ENCODE measurements at places on chromosomes 3 and 15.
A peak's percentile ranks its signal among the peaks of the same experiment; 100 is the strongest.

DNA sequence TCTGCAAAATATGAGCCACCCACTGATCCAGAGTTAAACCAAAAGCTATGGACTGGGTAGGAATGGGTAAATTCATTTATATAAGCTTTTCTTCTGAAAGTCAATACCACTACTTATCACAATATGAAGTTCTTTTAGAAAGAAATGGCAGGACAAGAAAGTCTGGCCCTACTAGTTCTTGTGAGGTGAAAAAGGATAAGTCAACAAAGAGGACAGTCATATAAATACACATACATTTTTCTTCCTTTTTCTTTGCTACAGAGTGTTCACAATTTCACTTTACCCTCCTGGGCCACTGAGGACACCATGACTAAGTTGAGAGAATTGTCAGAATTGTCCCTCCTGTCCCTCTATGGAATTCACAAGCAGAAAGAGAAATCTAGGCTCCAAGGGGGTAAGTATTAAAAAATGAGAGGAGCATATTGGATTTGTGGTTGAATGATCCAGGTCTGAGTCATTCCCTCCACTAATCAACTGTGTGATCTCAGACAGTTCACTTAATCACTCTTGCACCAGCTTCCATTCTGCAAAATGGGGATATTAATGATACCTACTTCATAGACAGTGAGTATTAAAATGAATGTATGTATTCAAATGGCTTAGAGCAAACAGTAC lies 27.6 kb downstream of the ACP3 start:
- DNase-seq: no peak

GRCh38 chr3:14602006-14602803 lies 49.4 kb upstream of the CCDC174 start:
- DNase-seq: no peak

- no peak for DNase-seq
Observed at GRCh38 chr3:14236902-14237301, 58.3 kb downstream of the LSM3 start.

GRCh38 chr3:67557848-67558355 lies 96.5 kb downstream of the SUCLG2 start:
- DNase-seq: no peak

GRCh38 chr15:44490622-44491021 lies 46.3 kb upstream of the EIF3J start:
- DNase-seq: no peak

DNA sequence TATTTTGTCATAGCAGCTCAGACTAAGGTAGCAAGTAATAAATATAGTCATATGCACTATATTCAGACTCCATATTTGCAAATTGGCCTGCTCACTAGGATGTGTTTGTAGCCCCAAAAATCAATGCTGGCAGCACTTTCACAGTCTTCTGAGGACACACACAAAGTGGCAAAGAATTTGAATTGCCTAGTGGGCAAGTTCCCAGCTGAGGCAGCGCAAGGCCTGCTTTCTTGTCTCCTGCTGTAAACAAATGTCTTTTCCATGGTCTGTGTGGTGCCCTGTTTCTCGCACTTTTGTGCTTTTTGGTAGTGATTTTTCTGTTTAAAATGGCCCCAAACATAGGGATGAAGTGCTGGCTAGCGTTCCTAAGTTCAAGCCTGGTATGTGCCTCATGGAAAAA lies 416.0 kb downstream of the OCA2 start:
- DNase-seq: no peak

DNA sequence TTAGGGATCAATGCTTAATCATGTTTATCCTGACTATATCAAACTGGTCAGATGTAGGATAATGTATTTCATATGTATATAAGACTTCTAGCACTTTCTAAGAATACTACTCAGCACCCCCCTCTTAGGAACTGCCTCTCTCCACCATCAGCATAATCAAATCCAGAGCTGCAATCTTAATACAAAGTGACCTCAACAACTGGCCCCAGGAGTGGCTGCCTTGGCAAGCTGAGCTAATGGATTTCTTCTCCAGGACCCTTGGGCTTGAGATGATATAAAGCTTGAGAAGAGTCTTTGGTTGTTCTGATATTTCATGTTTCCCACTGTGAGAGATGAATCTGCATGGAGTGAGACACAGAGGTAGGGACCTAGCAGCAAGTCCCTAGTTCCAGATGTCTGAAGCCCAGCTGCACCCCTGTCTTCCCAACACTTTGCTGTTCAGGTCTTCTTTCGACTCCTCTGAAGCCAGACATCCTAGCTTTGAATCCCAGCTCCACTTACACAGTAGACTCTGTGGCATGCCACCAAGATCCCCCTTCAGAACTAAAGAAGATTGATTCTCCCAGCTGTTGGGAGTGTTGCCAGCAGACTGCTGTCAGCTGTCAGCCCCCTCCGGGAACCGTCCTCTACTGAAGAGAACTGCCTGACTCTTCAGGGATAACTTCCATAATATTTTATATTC lies 309.3 kb upstream of the UBE2E2 start:
- DNase-seq: no peak

- no peak for DNase-seq
Observed at GRCh38 chr15:63446255-63446654, 58.1 kb upstream of the USP3 start.

- DNase-seq: peak; percentile 96
Observed at GRCh38 chr3:38634111-38634510, 15.4 kb downstream of the SCN5A start.

All from SW 1271 (cell line).